ENCODE measurements at places on chromosomes 1 and 21. TPM values are rescaled to one million over a fixed set of nuclear protein-coding genes. Genes with fewer than 3 reads are reported as not detected.

DNA sequence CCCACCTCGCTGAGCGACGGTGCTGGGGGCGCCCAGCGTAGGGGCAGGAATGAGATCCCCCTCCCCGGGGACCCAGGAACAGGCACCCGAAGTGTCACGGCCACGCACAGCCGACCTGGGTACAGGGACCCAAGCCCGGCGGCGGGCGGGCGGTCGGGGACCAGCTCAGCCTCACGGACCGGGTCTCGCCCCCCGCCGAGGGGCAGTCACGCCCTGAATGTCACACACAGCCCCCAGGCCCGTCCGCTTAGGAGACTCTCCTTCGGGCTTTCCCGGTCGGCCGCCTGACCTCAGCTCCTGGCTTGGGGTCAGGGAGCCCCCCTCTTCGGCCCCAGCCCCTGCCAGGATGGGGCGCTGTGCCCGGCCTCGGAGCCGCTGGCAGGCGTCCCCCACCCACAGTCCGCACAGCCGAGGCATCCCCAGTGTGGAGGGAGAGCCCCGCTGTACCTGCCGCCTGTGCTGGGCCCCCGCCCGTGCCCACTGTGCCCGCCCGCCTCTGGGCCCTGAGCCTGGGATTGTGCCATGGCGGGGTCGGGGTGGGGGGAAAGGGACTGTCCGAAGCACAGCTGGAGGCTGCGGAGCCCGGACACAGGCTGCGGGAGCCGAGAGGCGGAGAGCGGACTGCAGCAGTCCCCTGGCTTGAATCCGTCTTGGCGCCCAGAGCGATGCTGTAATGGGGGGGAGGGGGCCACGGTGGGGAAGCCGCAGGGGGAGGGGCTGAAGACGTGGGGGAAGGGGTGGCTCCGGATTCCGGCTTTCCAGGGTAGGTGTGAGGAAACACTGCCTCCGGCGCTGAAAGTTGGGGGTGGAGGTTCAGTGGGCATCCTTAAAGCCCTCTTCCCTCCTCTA is 627 bp upstream of the DLGAP3 start:
- no peaks in the 10 kb centered on the region for H3K36me3 ChIP-seq
- peak overlapping the region; percentile 68 for H3K4me3 ChIP-seq
- H3K27ac ChIP-seq = no peak overlapping the region
- peaks cover 21% of the 10 kb centered on the region for H3K4me1 ChIP-seq
- peak; percentile 67 for DNase-seq

Gene ERVH48-1
- total RNA-seq = 26.6 TPM

Gene COL6A1
- 221 TPM for total RNA-seq

Gene PCP4
- 2.1 TPM for total RNA-seq

Gene BMP8A
- 1.2 TPM for total RNA-seq

- peaks cover 25% of the 10 kb centered on the region for H3K36me3 ChIP-seq
- H3K4me1 ChIP-seq = peaks cover 56% of the 10 kb centered on the region
- peak overlapping the region; percentile 90 for H3K27ac ChIP-seq
- DNase-seq = no peak
Measured at GRCh38 chr1:16151196-16151994, 4.5 kb downstream of the EPHA2 start.

DNA sequence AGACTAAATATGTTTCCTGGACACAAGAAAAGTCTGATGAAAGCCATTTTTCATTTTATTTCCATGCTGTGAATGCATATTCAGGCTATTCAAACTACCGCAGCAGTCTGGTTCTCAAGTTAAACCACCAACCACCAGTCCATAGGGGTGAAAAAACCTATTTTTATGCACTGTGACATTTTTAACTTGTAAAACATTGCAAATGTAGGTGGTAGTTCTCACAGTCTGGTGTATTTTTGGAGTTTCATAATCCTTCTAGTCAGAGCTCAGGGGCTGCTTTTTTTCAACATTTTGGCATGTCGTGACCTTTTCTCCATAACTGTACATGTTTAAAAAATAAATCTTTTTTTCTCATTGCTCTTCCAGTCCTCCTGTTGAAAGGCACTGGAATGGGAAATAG is 907.6 kb upstream of the ADGRL2 start:
- peak overlapping the region; percentile 4 for H3K4me3 ChIP-seq
- no peak overlapping the region for H3K27ac ChIP-seq
- H3K27me3 ChIP-seq = no peaks in the 10 kb centered on the region
- no peak for DNase-seq
